ENCODE measurements at places on chromosomes 7 and 10. TPM values are rescaled to one million over a fixed set of nuclear protein-coding genes. Genes with fewer than 3 reads are reported as not detected.

CNTNAP2 gene
- not detected for total RNA-seq

DNA sequence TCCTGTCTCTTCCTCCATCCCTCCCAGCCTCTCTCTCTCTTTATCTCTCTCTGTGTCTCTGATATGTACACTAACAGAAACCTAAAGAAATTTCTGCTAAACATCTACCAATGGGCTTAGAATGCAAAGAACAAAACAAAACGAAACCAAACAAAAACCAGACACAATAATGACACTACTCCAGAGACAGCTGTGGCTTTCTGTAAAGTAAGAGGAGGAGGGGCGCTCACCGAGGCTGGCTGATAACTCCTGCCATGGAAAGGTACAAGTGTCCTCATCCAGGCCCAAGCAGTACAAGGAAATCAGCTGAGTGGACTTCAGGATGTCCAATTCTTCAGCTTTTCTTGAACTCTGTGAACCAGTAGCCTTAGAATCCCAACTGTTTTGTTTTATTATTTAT lies 70.4 kb upstream of the FZD8 start:
- DNase-seq, result no peak

DNA sequence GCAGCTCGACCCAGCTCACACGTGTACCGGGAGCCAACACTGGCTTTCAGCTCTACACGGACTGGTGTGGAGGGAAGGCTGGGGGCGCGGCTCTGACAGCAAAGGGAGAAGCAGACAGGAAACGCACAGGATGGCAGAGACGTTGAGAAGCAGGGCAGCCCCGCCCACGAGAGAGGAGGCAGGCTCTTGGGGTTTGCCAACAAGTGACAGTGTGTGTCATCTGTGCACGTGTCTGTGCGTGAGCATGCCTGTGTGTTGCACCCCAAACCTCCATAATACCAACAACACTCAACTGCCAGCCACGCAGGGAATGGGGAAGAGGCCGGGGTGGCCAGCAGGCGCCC lies 64.4 kb upstream of the PDGFA start:
- DNase-seq, result no peak

GRCh38 chr10:17219024-17219423 lies 9.0 kb upstream of the VIM start:
- no peak for DNase-seq

- DNase-seq, result no peak
These were observed 7.3 kb downstream of the ASB13 start for GRCh38 chr10:5658871-5659618.

- DNase-seq, result no peak
These were observed 17.9 kb downstream of the RPP30 start for GRCh38 chr10:90889636-90890035.
